Stimulated activated CD4-positive, alpha-beta T cell treated with anti-CD3 and anti-CD28 coated beads, Interleukin-15, amount 100 ng/mL, for 1 hour (primary cell): ENCODE measurements at places on chromosomes 12 and 14.

GRCh38 chr14:46250113-46250703, 401.4 kb downstream of the RPL10L start:
- no peak for DNase-seq

GRCh38 chr12:30257618-30258017, 438.1 kb downstream of the IPO8 start:
- no peak for DNase-seq

DNA sequence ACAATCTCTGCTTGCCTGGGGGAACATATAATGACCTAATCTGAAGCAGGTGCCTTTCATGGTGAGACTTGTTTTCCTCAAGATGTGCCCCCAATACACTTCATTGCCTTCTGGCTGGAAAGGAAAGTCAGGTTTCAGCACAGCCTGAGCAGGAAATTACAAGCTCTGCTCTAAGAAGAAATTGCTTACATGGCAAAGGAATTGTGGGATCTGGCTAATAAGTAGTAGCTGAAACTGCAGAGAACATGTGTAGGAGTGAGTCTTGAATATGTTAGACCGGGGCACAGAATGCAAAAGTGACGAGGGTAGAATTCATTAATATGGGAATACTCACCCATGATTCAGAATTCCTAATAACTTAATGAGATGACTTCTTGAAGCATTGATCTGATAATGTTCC, 6.3 kb upstream of the CFAP54 start:
- no peak for DNase-seq

DNA sequence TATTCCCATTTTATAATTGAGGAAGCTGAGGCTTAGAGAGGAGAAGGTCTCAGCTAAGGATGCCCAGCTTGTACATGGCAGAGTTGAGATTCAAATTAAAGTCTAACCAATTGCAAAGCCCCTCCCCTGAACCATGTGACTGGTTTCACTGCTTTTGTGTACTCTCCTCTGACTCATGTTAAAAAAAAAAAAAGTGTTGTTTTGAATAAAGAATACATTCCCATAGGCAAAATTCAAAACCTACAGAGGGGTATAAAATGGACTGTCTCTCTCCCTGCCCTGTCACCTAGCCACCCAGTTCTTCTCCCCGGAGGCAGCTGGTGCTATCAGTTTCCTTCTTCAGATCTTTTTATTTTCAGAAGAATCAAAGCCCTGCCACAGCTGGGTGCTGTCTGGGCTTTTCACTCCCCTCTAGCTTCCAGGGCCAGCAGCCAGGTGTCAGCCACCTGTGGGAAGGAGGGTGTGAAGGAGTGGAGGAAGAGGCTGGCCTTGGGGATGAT, 5.4 kb downstream of the PSMD9 start:
- no peak for DNase-seq

- DNase-seq = no peak
These were observed 3.1 kb downstream of the PYGL start for GRCh38 chr14:50941151-50941550.

GRCh38 chr12:31590642-31591379, at the start of gene DENND5B:
DENND5B (minus strand) TSS chr12:31591136; CDS start chr12:31590832, 304 bp downstream.
- DNase-seq = peak; percentile 3

- DNase-seq = no peak
These were observed 207.9 kb downstream of the SYNE2 start for GRCh38 chr14:64060648-64061096.

DNA sequence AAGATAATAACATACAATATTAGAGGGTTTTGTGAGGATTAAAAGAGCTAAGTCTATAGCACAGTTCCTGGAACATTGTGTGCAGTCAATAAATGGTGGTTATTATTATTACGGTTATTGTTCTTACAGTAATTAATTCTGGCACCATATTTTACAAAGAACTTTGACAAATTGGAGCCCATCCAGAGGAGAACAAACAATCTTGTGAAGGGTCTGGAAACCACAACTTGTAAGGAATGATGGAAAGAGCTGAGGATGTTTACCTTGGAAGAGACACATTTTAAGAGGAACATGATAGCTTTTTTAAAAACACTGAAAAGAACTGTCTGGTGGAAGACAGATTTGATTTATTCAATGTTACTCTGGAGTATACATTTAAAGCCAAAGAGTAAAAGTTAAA, 150.5 kb upstream of the KRR1 start:
- DNase-seq = no peak

DNA sequence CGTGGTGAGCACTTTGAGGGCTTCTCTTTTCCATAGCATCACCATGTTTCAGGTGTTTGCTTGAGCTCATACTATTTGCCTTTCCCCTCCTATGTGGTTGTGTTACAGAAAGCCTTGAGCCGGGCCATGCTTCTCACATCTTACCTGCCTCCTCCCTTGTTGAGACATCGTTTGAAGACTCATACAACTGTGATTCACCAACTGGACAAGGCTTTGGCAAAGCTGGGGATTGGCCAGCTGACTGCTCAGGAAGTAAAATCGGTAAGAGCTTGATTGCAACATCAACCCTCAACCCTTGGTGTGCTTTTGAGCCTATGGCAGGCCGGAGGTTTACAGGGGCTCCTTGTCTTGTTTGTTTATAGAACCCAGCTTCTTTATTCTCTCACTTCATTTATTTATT, 8.1 kb downstream of the LETMD1 start:
- DNase-seq = no peak

DNA sequence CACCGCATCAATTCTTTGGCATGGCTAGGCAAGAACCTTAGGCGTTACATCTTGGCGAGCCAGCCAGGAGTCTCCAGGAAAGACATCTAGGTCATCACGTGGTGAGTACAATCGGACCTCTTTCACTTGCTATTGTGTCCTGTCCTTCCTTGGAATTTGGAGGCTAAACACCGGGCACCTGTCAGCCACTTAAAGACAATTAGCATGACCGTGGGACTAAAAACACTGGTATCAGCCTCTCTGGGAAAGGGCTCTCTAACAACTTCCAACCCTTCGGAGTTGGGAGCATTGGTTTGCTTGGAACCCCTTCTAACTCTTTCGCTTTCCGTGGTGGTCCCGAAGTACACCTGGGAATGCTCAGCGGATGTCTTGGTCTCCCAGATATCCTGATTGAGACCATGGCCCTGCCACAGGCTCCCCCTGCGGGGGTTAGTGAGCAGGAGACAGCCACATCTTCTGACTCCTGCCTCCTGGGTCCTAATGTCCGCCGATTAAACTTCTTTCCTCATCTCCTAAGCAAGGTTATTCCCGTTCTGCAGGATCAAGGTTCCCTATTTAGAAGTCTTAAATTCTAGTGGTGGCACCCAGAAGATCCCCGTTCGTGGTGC, 971.7 kb downstream of the FSCB start:
- no peak for DNase-seq

DNA sequence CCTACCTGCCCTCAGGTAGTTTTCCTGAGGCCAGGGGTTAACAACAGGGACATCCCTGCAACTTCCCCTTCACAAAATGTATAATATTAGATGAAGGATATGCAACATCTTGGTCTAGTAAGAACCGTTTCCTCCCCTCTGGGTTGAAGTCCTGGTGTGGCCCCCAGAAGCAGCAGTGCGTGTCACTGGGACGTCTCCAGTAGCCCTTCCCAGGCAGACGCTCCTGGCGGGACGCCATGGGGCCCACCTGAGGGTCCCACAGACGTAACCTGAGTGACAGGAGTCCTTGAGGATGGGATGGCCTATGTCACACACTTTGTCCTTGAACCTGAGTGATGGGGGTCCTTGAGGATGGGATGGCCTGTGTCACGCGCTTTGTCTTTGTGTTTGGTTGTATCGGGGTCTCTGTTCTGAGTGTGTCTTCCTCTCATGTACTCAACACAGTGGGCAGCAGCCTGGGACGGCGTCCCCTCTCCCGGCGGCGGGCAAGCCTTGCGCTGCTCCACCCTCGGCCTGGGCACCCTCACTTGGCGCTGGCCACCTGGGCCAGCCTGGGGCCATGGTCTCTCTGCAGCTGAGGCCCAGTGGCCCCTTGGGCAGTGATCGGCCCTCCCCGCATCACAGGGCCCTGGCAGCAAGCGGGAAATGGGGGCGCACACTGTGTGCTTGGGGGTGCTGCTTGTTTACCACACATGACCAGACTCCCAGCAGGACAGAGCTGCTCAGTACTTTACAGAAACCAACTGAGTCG, 14.3 kb upstream of the AMN start:
- DNase-seq = no peak

GRCh38 chr12:123757561-123757960, 4.5 kb upstream of the DNAH10 start:
- DNase-seq = no peak

DNA sequence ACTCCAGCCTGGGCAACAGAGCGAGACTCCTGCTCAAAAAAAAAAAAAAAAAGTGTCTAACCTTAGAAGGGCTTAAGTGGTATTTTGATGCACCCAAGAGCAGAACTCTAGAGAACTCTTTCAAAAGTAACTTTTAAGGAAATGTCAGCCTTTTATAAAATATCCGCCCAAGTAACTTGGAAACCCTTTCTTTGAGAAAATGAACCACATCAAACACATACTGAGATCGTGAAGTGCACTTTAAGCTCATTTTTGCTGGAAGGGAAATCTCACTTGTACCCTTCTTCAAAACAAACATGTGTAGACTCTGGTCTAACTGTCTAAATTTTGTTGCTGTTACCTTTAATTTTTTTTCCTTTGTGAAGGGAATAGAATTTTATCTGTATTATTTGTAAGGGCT, 5.5 kb downstream of the C12orf56 start:
- no peak for DNase-seq

DNA sequence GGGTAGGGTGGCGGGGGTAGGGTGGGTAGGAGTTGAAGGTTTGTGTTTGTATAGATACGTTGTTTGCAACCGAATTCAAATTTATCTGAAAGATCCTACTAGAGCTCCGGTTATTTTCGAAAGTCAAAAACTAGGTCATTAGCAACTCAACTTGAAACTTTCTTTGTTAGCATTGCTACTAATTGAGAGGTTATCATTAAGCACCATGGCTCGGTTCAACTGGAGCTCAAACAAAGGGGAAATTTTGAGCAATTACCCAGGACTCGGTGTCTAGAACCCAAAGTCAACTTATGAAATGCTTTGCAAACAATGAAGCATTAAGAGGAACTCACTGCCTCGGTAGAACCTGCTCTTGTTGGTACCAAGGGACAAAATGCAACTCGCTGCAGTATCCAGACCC, 207.7 kb downstream of the BCAT1 start:
- no peak for DNase-seq

DNA sequence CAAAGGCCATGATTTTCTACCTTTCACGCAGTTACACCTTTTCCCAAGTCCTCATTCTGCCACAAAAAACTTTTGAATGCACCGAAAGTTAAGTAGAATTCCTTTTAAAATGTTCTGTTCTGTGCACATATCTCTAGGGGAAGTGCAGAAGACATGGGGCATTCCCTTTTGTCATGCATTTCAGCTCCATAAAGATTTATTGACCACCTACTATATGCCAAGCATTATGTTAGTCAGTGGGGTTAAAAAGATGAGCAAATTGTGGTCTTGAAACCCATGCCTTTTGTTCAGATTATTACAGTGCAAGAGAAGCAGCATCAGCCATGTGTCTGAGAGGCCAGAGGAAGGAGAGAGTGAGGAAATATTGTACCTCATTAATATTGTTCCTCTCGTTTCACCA, 338.5 kb downstream of the RGS6 start:
- DNase-seq = no peak

GRCh38 chr12:131035245-131035681, 81.6 kb downstream of the ADGRD1 start:
- DNase-seq = no peak

GRCh38 chr14:101001311-101002069, 98.0 kb upstream of the RTL1 start:
- no peak for DNase-seq

DNA sequence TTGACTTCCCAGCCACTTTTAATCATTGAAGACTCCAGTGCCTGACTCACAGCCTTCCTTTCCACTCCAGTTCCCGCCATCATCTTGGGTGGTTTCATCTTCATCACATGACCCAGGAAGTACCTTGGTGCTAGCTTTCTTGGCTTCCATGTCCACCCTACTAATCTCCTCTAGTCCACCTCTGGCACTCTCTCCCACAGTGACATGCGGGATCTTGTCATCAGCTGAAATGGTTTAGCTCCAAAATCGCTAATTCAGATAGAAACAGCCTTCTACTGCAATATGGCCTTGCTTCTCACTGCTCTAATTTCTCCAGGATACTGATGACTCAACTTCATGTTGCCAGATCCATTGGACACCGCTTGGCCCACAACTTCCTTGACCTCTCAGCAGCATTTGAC, 24.5 kb downstream of the WDR20 start:
- DNase-seq = no peak

GRCh38 chr12:56831936-56832335, 68.8 kb downstream of the HSD17B6 start:
- DNase-seq = no peak

DNA sequence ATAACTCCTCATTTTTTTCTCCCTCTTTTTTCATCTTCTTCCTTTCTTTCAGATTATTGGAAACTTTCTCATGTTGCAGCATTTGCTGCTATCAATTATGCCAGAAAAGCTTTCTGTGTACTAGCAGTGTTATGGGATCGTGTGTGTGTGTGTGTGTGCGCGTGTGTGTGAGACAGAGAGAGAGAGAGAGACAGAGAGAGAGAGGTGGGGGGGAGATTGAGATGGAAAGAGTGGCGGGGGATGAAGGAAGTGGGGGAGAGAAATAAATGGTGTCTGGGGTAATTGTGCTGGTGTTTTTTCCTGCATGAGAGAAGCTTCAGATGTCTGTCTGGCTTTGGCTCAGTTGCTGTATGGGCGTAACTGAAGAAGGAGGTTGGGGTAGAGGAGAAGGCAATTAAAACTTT, 268.9 kb downstream of the RAD51B start:
- DNase-seq = no peak

DNA sequence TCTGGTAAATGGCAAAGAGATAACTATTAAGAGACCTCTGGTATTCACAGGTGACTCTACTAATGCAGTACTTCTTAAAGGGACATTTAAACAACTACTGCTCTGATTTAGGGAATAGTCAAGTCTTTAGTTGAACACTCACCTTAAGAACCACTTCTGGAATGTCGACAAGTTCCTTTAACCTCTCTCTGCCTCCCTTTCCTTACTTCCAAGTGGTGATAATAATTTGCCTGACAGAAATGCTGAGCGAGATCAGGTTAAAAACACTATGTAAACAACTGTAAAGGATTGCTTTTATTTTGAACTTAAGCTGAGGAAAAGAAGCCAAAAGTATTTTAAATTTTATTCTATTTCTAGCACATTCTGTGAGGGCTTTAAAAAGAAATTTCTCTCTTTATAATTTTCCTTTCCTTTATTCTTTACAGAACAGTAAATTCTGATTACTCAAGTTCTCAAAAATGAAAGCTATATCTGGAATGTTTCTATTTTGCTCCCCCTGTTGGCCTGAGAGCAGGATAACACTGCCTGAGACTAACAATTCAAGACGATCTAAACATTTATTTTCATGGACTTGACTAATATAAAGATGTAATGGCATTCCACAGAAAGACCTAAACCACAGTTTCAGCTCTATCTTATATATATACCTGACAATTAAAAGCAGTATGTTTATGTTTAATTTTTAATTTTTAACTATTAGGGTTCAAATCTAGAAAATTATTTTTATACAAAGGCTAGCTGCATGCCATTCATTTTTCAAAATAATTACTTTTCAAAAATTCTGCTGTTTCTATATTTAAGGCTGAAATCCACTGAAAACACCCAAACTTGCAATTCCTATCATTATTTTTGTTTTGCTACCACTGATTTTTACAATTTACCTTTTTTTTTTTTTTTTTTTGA, 29.2 kb downstream of the ZCCHC8 start:
- DNase-seq = no peak

- no peak for DNase-seq
These were observed 1.8 kb downstream of the GALNT6 start for GRCh38 chr12:51389302-51389999.

- no peak for DNase-seq
These were observed 18.9 kb downstream of the FZD10 start for GRCh38 chr12:130181211-130181610.
